ENCODE measurements at places on chromosomes 5 and 9.

GRCh38 chr5:54259090-54259489 is 51.3 kb downstream of the ARL15 start:
- DNase-seq = no peak

- DNase-seq = no peak
Measured at GRCh38 chr9:85640425-85640824, 101.3 kb downstream of the AGTPBP1 start.

GRCh38 chr5:173315495-173316338 is 12.5 kb downstream of the STC2 start:
- no peak for DNase-seq

GRCh38 chr9:135584934-135585333 is 23.4 kb downstream of the PAEP start:
- no peak for DNase-seq

GRCh38 chr9:126397056-126397455 is 70.4 kb downstream of the MVB12B start:
- peak; percentile 36 for DNase-seq

GRCh38 chr9:129172816-129173215 is 5.2 kb downstream of the IER5L start:
- no peak for DNase-seq

DNA sequence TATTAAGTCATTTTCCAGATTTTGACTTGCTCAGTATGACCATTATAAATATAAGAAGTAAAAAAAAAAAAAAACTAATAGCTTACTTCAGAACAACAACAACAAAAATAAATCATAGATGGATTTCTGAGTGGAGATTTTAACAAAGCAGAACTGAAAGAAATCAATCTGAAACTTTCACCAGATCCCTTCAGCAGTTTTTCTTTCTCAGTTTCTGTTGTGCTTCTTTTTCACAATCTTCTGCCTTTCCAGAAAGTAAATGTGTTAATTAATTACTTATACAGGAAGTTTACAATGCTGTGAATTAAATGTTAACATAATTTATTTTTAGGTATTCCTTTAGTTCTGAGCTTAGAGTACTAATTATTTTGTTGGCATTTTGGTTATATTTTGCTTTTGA is 73.5 kb downstream of the CHSY3 start:
- DNase-seq = no peak

DNA sequence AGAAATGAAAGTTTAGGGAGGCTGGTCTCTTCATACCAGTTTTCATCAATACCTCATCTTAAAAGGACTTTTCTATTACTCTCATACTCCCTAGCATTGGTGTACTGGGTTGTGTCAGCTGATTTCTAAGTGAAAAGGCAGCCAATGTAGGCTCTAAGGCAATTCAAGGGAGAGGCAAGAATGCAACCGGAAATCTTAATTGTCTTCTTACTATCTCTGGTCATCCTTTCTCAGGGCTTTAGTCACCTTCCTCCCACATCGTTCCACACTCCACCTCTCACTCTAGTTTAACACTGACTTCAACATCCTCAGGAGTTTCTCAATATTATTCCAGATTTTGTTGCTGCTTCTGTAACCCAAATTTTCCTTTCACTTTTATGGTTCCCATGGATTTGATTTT is 281.8 kb upstream of the RFX3 start:
- no peak for DNase-seq

Data from stimulated activated CD4-positive, alpha-beta T cell treated with anti-CD3 and anti-CD28 coated beads, Interleukin-12 subunit alpha, Interleukin-12 subunit beta, amount 100 ng/mL, for 48 hours (primary cell).